Stimulated activated CD8-positive, alpha-beta memory T cell treated with anti-CD3 and anti-CD28 coated beads, Interleukin-4, amount 100 ng/mL, for 1 hour (primary cell): ENCODE measurements at places on chromosomes 16 and 17.

GRCh38 chr17:76585649-76586593, at the start of gene ST6GALNAC2:
TSS of gene ST6GALNAC2 (minus strand) at chr17:76585860. CDS start at chr17:76585808, 52 bp downstream.
- no peak for DNase-seq

DNA sequence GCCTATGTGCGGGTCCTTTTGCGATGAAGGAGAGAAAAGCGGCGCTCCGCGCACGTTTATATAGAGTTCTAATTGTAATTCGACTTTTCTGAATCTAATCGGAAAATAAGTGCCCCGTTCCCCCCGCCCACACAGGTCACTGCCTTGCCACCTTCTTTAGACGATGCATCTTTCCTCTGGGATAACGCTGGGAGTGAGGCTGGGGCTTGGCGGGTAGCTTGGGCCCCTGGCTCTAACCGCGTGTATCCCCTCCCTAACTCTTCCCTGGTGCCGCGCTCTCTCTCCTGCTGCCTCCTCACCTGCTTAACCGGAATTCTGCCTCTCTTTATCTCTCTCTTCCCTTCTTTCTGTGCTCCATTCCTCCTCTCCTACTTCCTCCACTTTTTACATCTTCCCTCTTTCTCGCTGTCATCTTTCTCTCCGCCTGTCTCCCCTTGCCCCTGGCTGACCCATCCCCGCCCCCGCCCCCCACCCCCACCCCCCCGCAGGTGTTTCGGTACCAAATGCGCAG, 2.6 kb downstream of the LHX1 start:
- no peak for DNase-seq

DNA sequence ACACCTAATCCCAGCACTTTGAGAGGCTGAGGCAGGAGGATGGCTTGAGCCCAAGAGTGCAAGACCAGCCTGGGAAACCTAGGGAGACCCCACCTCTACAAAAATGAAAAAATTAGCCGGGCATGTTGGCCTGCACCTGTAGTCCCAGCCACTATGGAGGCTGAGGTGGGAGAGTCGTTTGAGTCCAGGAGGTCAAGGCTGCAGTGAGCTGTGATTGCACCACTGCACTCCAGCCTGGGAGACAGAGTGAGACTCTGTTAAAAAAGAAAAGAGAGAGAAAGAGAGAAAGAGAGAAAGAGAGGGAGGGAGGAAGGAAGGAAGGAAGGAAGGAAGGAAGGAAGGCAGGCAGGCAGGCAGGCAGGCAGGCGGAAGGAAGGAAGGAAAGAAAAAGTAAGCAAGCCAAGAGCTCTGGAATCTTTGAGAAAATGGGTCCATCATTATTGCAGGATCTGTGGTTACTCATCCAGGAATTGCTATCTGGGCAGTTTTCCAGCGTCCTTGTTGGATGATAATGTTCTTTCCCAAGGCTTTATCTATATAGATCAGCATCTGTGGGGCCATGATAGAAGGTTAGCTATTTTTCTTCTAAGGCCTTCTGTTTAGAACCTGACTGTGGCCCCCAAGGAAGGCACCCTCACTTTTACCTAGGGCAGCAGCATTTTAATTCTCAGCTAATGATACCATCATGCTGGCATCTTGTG, 533.2 kb upstream of the CDH5 start:
- DNase-seq: no peak

DNA sequence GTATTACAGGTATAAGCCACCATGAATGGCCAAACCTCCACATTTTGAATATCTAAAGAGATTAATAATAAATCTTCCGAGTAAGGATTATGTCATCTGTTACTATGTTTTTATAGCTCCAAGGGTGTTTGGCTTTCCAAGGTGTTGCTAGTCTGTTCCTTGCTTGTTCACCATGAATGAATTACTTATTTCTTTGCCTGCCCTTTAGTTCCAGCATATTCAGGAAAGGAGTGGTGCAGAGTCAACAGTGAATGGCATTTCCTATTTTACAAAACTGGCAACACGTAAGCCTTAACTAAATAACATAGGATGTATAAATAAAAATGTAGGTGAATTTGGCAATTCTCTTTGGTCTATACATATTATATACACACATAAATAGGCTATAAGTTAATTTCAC, 70.3 kb downstream of the MYO1D start:
- no peak for DNase-seq

DNA sequence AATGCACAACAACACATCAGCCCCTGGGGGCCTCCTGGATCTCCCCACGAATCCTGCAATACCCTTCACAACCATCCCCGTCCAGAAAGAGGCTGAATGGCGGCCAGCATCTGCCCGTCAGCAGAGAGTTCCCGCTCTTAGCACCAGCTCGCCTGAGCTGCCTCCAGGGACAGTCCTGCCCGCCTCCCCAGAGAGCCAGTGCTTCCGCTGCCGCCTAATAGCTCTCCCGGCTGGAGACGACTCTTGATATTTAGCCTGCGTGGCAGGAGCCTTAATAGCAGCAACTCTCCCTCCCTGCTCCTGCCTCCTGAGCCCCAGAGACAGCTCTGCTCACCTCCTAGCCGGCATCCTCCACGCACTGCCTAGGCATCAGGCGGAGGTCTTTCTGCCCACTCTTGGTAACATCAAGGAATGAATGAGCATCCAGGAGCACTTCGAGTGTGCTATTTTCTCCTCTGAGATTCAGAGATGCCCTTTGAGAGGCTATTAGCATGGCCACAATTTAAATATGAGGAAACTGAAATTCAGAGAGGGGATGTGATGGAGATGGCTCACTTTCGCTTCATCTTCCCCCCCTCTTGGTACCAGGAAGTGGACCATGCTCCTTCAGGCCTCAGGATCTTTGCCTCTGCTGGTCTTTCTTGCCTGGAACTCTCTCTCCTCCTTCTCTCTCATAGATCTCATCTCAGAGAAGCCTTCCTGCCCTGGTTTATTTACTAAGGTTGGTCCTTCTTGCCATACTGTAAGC, 67.9 kb downstream of the RAI1 start:
- DNase-seq: no peak

DNA sequence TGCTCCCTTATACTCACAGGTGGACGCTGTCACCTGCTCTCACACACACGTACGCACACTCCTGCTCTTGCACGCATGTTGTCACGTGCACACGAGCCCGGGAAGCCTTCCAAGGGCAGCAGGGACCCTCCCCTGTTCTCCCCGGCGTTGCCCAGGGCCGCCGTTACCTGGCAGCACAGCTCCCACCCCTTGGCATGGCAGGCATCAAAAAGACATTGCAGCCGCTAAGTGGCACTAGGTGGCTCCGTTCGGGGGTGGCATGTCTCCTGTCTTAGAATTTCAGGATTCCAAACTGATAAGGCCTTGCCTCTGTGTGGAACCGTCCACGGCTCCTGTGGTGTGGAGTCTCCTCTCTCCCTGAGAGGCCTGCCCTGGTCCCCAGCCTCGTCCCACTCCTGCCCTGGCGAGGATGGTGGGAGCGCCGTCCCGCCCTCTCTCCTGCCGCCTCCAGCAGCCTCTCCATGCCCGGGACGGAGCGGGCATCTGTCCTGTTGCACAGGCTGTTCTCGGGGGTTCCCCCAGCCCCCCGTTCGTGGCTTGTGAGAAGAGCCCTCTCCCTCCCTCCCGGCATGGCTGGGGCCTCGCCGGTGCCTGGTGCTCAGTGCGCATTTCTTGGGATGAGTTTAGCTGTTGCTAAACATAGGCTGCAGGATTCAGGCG, 126.7 kb upstream of the GSE1 start:
- DNase-seq: no peak

DNA sequence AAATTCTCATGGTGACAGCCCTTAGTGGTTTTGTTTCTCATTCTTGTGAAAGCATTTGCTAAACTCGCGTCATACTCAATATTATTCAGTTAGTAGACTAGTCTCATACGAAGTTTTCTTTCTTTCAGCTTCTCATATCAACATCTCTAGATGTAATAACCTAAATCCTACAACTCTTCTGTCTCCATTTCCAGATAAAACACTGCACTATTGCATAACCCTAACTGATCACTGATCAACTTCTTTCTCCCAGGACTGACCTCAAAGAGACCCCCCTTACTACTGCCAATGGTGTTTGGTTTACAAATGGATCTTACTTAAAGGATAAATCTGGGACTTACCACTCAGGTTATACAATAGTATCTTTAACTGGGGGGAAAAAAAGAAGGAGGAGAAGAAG, 36.3 kb upstream of the TEKT1 start:
- DNase-seq: no peak

DNA sequence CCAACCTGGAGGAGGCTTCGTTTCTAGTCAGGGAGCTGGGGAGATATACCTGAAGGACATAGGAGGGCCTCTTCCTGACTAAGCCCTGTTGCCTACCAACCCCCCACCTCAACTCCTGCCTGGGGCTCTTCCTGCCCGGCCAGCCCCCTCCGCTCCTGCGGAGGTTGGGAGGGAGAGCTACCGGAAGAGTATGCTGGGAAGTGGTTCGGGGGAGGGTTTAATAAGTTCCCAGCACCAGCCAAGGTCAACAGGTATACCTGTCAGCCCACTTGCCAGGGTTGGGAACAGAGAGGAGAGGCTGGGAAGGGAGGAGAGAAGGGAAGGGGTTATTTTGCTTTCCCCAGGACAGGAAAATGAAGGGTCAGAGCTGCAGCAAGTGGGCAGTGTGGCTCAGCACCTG, 4.7 kb downstream of the PPP1R1B start:
- no peak for DNase-seq

DNA sequence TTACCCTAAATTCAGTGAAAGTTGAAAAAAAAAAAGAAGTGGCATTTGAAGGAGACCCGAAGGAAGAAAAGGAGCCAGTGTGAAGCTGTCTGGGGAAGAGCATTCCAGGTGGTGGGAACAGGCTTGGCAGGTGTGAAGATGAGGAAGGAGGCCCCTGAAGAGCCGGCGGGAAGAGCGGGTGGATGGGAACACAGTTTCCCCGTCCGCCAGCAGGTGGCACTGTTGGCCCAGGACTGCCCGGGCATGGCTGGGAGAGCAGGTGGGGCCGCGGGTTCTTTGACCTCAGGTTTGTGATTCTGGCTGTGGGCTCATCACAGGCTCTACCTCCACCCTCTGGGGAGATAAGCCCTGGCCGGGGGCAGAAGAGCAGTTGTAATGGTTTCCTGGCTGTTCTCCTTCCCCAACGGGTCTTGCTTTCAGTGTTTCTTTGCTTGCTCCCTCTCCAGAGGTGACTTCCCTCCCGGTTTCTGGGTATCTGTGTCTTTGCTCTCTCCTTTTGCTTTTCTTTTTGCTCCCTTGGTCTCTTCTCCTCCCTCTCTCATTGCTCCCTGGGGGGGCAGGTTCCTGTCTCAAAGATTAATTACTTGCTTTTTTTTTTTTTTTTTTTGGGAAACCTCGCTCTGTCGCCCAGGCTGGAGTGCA, 32.3 kb downstream of the RAP1GAP2 start:
- peak; percentile 64 for DNase-seq

- DNase-seq: no peak
Measured at GRCh38 chr16:67675579-67675935, 8.9 kb downstream of the C16orf86 start.

DNA sequence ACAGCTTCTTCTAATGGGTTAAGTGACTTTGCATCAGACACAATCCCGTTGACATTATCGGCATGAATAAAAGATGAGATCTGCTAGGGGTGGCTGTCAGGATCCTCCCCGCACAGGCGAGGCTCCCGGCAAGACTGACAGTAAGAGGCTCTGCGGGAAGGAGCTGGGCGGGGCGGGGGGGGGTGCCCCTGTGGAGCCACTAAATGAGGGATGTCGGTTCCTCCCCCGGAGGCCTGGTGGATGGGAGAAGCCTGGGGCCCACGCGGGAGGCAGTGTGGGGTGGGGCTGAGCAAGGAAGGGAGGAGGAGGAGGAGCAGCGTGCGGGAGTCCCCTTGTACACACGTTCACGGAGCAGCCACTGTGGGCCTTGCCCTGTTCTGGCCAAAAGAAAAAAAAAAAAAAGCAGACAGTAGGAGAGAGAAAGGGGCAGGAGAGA, 190.9 kb upstream of the GSE1 start:
- no peak for DNase-seq

DNA sequence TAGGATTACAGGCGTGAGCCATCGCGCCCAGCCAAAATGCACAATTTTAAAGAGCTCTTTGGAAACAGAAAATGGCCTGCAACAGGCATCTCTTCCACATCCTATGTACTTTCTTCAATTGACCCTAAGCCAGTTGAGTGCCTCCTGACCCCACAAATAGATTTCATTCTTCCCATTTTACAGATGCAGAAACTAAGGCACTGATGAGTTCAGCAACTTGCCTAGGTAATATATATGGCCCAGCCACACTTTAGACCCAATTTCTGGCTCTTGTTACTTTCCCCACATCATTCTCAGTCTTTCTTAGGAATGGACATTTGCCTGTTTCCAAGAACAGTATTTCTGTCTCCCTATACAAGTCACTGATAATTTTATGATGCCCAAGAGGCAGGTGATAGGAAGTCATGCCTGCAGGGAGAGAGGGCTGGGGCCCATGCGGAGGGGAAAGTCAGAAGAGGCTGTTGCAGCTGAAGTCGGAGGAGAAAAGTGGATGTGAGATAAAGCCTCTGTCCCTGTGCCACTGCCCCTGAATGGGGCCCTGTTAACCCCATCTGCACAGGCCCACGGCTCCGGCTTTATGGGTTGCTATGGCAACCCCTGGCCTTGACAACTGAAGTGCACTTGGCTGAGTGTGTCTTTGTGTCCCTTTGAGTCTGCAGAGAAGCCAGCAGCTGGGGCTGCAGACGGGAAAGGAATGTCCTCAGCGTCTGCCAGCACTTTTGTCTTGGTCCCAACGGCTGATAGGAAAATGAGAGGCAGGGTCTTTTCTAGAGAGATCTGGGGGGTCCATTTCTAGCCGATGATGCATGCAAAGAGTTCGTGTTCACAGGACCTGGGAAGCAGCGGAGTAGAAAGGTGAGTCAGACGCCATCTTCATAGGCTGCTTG, 45.9 kb downstream of the ABAT start:
- DNase-seq: no peak

- no peak for DNase-seq
Measured at GRCh38 chr17:47789611-47790561, 31.7 kb downstream of the OSBPL7 start.

DNA sequence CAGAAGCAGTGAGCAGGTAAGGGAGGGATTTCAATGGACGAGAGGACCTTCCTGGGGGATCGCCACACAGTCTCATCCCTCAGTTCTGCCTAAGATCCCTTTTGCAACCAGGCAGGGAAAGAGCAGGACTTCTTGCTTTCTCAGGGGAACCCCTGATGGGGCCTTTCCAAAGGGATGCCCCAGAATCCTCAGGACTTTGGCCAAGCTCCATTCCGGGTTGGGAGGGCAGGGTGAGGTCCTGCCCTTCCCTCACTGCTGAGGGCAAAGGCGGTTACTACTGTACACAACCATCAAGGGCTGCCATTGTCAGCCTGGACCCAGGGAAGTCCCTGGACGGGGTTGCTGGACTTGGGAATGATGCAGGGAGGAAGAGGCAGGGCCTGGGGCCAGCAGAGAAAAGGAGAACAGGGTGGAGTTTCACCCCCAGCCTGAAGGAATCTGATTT, 9.7 kb downstream of the PRR29 start:
- no peak for DNase-seq

DNA sequence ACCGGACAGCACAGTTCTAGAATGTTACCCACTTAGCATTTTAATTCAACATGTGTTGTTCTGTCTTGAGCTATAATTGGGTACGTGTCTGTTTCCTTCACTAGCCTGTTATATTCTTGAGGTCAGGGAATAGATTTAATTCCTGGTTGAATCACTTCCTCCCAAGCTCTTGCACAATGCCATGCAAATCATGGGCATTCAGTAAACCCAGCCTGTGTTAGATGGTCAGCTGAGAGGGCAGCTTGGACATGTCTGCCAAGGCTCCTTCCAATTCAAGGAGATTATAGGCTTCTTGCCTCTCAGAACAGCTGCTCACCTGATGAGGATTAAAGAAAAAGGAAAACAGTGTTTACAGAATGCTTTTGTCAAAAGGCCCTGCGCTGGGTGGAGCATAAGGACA, 12.6 kb downstream of the C1QTNF1 start:
- no peak for DNase-seq
